ENCODE measurements at places on chromosomes 4 and X.

DNA sequence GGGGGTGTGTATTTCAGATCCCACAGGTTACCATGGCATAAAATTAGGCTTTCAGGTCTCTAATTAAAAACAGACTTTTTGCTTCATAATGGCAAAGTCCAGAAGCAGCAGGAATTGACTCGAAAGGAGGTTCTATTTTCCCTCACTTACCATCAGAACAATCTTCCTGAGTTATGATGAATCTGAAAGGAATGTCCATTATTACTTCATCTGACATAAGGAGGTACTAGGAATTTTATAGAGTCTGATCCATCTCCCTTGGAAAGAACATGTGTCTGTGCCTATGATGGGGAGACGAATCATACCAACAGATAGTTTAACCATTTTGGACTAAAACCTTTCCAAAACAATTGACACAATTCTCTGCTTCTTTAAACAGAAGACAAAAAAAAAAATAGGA, 206.3 kb upstream of the FGF13 start:
- no peak for ATAC-seq

- ATAC-seq: no peak
Measured at GRCh38 chrX:45502396-45502795, 301.7 kb upstream of the DIPK2B start.

GRCh38 chrX:12903646-12904045, 2.8 kb upstream of the TLR8 start:
- ATAC-seq: no peak

- peak; percentile 20 for ATAC-seq
Measured at GRCh38 chr4:69749771-69750170, 10.6 kb downstream of the SULT1B1 start.

GRCh38 chrX:150099316-150099715, 161.0 kb upstream of the EOLA2 start:
- ATAC-seq: no peak

GRCh38 chr4:75142850-75143249, 209.9 kb downstream of the PARM1 start:
- ATAC-seq: no peak

GRCh38 chrX:35743331-35743730, 54.8 kb upstream of the MAGEB16 start:
- ATAC-seq: no peak

- peak; percentile 57 for ATAC-seq
Measured at GRCh38 chrX:41923978-41924683, 777 bp upstream of the CASK start.

- ATAC-seq: no peak
Measured at GRCh38 chrX:63750811-63751210, 34.2 kb downstream of the ARHGEF9 start.

DNA sequence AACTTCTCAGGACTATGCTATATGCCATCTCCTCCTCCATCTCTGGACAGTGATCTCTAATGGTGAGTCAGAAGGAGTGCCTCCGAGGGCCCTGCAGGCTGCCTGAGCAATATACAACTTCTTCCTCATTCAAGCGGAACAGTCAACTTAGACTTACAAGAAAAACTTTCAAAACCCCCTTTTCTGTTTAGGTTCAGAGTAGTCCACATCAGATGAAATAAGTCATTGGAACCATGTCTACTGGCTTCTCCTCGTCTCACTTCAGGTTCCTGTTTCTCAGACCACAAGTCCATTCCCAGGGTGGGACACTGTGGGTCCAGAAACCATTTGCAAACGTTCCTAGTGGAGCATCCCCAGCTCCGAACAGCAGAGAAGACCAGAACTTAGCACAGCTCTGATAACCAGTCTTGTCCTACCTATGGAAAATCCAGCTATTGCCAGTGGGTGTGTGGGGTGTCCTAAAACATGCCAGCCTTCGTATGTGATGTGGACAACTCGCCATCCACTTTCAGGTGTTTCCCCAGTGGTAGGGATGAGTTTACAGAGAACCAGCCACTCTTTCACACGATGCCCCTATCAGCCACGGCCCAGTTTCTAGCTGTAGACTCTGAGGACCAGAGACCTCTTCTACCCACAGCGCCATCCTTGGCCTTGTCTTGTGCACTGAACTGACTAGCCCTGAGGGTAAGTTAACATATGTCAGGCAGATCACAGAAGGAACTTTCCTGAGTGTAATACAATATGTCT, 32.7 kb upstream of the NKRF start:
- no peak for ATAC-seq

GRCh38 chr4:124943145-124943889, 230.8 kb upstream of the ANKRD50 start:
- ATAC-seq: peak; percentile 87

DNA sequence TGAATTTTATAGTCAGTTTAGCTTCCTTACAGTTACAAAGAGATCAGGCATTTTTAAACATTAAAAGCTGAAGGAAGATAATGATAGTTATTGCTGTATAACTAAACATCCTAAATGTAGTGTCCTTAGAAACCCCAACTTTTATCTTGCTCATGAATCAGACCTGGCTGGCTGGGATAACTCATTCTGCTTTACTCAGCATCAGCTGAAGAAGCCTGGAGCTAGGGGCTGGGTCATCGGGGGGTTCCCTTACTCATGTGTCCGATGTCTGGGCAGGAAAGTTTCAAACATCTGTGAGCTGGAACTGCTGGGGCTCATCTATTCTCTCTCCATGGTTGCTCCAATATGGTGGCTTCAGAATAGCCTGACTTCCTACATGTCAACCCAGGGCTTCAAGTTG, 113.9 kb downstream of the MTNR1A start:
- ATAC-seq: no peak

DNA sequence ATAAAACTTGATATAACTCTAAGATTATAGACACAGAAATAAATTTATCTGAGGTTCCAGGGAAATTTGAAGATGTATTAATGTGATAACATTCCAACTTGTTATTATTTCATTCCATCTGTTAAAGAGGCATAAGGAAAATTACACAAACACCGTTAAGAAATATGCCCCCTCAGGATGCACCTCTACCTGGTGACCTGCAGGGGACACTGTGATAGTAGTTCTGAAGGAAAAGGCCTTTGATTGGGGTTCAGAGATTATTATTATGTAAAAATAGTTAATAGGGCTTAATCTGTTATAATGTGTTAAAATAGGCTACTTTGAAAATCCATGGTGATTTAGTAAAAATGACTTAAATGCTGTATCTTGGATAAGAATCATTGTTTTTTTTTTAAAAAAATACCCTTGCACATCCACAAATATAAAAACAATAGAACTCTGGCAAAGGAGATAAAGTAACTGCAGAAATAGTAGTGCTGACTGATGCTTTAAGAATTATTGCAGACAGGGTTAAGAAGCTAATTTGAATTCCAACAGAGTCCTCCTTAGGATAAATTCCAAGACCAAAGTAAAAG, 6.1 kb upstream of the ABRAXAS1 start:
- ATAC-seq: peak; percentile 83

DNA sequence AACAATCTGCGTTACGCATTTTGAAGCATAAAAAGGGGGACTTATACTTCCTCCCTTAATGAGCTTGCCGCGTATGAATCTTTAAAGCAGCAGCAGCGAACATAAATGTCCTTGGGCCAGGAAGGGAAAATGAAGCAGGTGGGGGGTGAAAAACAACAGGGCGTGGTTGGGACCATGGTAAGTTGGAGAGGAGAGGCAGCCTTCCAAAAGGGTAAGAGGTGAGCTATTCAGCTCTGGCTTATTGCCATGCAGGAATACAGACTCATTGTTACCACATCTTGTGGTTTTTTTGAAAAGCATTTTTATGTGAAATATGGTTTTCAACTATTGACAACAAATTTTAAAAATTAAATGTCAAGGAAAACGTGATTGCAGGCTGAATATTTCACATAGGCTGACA, 710.7 kb upstream of the FAM241A start:
- ATAC-seq: no peak

DNA sequence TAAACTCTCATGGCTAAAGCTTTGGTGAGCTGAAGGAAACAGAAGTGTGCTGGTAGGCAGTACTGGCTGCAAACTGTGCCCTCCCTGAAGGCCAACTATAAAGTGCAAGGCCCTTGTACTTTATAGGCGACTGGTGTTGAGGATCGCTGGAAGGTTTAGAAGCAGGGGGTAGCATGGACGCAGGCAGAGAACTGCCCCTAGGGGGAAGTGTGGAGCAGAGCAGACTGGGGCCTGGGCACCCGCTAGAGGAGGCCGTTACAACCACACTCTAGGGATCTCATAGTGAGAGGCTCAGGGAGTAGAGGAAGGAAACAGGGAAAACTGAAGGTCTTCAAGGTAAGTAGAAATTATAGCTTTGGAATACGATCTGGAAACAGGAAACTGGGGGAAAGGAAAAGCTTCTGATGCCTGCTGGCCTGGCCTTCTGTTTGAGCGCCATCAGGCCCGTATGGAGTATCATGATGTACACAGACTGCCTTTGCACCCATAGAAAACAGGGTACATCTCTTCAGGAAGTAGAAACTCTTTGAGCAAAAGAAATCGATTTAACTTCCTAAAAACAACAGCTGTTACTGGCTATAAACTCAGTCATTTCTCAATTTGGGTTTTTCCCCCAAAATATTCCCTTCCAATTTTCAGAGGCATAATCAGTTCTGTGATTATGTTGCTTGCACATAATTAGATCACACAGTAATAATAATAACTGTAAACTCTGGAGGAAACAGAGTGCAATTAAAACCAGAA, 23.9 kb upstream of the TMSB4X start:
- peak; percentile 80 for ATAC-seq

- ATAC-seq: peak; percentile 40
Measured at GRCh38 chrX:82218361-82218760, 1016.5 kb downstream of the SH3BGRL start.

DNA sequence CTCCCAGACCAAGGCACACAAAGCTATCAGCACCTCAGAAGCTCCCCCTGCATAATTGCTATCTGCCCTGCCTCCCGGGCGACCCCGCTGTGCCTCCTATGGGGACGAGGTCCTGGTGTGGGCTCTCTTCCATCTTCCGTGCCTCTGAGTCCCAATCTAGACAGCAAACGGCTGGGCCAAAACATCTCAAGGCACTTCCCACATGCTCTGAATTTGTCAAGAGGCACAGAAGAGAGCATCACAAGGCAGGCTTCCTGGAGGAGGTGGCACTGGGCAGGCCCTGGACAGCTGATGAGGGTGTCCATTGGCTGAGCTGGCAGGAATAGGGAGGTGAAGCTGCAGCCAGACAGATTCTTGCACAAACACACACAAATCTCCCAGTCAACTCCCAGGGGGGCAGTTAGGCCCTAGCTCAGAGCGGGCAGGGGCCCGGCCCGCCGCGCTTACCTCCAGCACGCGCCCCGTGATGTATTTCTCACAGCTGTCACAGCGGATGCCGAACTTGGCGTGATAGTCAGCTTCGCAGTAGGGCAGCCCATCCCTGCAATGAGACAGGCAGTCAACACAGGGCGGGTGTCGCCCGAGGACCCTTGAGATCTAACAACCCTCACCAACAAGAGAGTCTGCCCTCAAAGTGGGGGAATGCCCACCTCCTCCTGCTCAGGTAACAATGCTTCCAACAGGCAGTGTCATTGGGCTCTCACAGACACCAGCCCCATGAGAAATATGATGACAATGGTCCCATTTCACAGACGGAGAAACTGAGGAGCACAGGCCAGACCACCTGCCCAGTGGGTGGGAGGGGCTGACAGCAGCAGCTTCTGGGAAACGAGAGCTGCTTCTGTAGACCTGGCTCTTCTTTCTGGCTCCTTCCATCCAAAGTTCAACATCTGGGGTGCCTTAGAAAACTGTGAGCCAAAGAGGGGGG, 81.2 kb downstream of the ABLIM2 start:
- ATAC-seq: no peak

GRCh38 chr4:29262986-29263385, 1457.2 kb upstream of the PCDH7 start:
- ATAC-seq: no peak

DNA sequence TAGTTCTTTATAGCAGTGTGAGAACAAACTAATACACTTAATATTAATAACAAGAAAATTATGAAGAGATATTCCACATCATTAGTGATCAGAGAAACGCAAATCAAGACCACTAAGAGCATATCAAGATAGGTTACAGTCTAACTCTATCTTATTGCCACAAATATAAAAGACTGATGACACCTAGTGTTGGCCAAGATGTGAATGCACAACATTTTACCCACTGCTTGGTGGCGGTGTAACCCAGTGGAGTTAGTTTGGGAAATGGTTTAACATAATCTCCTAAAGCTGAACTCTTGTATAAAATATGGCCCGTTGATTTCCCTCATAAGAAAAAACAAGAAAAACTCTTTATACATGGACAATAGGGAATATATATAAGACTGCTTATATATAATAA, 92.4 kb downstream of the SLITRK2 start:
- no peak for ATAC-seq

DNA sequence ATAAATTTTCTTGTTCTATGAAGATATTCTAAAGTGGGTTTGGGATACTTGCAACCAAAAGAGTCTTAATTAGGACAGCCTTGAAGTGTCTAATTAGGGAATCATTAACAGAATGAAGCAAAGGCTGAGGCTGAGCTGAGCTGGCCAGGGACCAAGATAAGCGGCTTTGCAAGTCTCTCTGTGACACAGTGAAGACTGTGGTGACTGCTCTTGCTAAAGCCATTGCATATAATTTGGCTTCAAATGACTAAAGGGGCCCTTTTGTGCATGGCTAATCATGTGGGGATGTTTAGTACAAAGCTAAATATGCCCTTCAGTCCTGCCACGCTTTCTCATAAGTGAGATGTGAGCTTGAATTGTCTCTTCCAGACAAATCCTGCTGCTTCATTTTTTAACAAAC, 31.2 kb upstream of the GYPA start:
- ATAC-seq: no peak

- no peak for ATAC-seq
Measured at GRCh38 chr4:184473499-184474262, 669 bp downstream of the IRF2 start.

DNA sequence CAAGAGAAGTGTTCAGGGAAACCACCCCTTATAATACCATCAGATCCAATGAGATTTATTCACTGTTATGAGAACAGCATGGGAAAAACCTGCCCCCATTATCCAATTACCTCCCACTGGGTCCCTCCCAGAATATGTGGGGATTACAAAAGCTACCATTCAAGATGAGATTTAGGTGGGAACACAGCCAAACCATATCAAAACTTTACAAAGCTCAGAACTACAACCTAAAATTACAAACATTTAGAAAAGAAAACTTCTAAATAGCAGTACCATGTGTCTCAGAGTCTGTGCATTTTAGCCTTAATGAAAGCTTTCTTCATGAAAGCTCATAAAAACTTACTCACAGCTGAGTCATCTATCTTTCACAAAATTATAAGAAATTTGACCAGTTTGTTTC, 1442.8 kb upstream of the PCDH7 start:
- ATAC-seq: peak; percentile 55

DNA sequence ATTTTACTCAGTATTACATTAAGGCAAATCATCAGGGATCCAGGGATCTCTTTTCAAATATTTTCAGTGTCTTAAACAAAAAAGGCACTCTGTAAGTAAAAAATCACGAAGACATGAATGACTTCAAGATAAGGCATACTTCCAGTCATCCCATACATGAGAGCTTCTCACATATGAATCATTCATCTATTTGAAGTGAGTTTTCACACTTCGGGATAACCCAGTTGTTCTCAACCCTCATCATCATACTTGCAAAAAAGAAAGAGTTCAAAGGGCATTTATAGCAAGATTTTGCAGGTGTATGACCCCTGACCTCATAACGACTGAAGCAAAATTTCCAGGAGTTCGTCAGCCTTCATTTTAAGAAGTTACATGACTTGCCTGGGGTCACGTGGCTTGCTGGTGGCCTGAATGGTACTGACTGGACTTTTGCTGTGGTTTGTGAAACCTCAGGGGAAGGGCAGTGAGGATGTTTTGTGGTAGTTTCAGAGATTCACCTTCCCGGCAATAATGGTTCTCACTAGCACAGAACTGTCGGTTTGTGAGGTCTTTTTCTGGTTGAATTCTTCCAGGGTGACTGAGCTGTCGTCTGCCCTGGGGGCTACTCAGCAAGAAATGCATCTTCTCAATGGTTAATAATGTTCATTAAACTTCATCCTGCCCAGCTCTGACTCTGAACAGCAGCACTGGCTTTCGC, 115.8 kb upstream of the SHISA3 start:
- ATAC-seq: peak; percentile 53
